ENCODE measurements at places on chromosomes 11 and 22.

- no peak overlapping the region for H3K4me3 ChIP-seq
- no peaks in the 10 kb centered on the region for H3K36me3 ChIP-seq
- DNase-seq, result no peak
- no peaks in the 10 kb centered on the region for H3K27me3 ChIP-seq
Observed at GRCh38 chr11:44852159-44852747, 98.4 kb downstream of the TP53I11 start.

DNA sequence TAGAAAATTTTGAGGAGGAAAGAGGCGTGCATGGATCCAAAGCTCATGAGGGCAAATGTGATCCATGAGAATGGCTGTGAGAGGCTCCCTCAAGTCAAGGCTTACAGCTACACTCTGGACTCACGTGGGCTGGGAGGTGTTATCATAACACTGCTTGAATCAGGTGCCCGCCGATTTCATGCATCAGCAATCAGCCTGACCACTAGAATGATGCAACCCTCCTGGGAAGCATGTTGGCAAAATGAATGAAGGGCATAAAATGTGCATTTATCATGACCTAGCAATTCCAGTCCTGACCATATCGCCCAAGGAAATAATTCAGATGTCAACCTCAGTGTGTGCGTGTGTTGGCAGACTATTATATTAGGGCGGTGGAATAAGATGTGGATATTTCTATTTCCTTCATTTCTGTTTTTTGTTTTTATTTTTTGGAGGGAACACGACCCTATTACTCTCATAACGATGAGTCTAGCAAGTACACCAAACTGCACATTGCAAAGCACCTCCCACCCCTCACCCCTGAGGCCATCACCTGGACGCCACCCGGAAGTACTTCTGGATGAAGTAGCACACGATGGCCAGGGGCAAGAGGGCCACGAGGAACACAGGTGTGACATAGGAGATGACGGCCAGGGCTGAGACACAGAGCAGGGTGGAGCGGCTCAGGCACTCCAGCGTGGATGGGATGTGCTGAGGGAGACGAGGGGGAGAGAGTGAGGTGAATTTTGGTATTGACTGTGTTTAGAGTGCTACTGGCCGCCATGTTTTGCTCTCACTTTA is 15.7 kb upstream of the KCNJ11 start:
- H3K27me3 ChIP-seq, result no peaks in the 10 kb centered on the region
- no peak for DNase-seq
- no peaks in the 10 kb centered on the region for H3K36me3 ChIP-seq
- H3K4me3 ChIP-seq, result no peak overlapping the region
- no peak overlapping the region for H3K27ac ChIP-seq

- H3K27me3 ChIP-seq, result no peaks in the 10 kb centered on the region
- H3K27ac ChIP-seq, result peak overlapping the region; percentile 19
- H3K36me3 ChIP-seq, result no peaks in the 10 kb centered on the region
- H3K4me1 ChIP-seq, result peaks cover 16% of the 10 kb centered on the region
Observed at GRCh38 chr11:122491509-122491908, 164.0 kb upstream of the UBASH3B start.

DNA sequence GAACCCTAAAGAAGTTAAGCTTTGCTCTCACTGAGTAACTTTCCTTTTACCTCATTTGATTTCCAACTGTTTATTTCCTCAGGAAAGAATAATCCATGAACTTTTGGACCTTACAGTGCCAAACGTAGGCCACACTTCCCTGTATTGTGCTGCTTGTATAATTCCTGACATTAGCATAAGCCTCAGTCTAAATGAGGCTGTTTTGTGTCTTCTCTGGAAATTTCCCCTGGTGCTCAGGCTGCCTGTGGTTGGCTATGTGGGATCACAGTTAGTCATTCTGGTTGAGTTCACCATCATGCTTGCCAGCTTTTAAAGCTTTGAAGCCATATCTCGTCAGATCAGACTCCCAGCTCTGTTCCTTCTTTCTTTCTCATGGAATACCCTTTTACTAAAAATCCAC is 107.0 kb downstream of the FAM76B start:
- no peak overlapping the region for H3K27ac ChIP-seq
- H3K4me3 ChIP-seq, result no peak overlapping the region
- peaks cover 10% of the 10 kb centered on the region for H3K4me1 ChIP-seq

DNA sequence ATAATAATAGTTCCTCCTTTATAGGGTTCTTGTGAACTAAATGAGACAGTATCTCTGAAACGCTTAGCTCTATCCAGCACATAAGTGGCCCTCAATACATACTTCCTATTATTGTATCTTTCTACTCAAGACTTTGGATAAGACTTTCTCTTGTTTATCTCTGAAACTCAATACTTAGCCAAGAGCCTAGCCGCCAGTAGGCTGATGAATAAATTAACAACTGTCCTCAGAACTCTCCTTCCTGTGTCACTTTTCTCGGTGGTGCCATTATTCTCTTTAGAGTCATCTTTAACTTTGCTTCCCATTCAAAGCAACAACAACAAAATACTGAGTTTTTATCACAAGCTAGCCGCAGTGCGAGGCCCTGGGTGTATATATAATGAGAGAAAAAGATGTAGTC is 86.9 kb downstream of the FAM83F start:
- no peaks in the 10 kb centered on the region for H3K27me3 ChIP-seq
- no peak for DNase-seq
- H3K36me3 ChIP-seq, result no peaks in the 10 kb centered on the region

- peaks cover 14% of the 10 kb centered on the region for H3K4me1 ChIP-seq
- H3K36me3 ChIP-seq, result no peaks in the 10 kb centered on the region
- H3K4me3 ChIP-seq, result no peak overlapping the region
- no peaks in the 10 kb centered on the region for H3K27me3 ChIP-seq
- no peak overlapping the region for H3K27ac ChIP-seq
- no peak for DNase-seq
Observed at GRCh38 chr22:50112151-50113118, 22.6 kb downstream of the MOV10L1 start.

DNA sequence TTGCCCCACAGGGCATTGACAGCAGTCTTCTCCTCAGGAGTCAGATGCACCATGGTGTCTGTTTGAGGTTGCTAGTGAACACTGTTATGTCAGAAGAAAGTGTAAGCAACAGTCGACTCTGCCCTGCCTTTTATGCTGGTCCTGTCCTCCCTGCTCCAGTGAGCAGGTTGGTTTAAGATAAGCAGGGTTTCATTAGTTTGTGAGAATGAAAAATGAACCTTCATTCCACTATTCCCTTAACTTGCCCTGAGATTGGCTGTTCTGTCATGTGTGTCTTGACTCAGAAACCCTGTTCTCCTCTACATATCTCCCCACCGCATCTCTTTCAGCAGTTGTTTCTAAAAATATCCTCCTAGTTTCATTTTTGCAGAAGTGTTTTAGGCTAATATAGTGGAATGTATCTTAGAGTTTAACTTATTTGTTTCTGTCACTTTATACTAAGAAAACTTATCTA is at the start of gene HBD:
HBD (minus strand) TSS at position 103 of the 454 bp plus-strand sequence; CDS start at position 53, 50 bp downstream.
- H3K27me3 ChIP-seq, result peaks cover 4% of the 10 kb centered on the region
- no peak within 1 kb of the TSS for H3K4me3 ChIP-seq
- H3K36me3 ChIP-seq, result no peaks in the 10 kb centered on the region
- H3K27ac ChIP-seq, result no peak within 1 kb of the TSS
- no peaks in the 10 kb centered on the region for H3K4me1 ChIP-seq

- no peak overlapping the region for H3K4me3 ChIP-seq
- no peaks in the 10 kb centered on the region for H3K27me3 ChIP-seq
- H3K27ac ChIP-seq, result no peak overlapping the region
- DNase-seq, result no peak
- no peaks in the 10 kb centered on the region for H3K4me1 ChIP-seq
- H3K36me3 ChIP-seq, result no peaks in the 10 kb centered on the region
Observed at GRCh38 chr11:124108156-124108555, 7.1 kb upstream of the VWA5A start.

Measured in RWPE2 (cell line).